Right atrium auricular region (tissue), 2 donors: ENCODE measurements at places on chromosomes 13 and 19. TPM values are rescaled to one million over a fixed set of nuclear protein-coding genes. Genes with fewer than 3 reads are reported as not detected.

Gene LAIR1
- total RNA-seq = 4.2 TPM

Gene DLEU7
- not detected for total RNA-seq

Gene TLE2
- 101 TPM for total RNA-seq

Gene ATXN8OS
- total RNA-seq = not detected

Gene KCNJ14
- 0.26 TPM for total RNA-seq

Gene ACER1
- not detected for total RNA-seq

Gene IER2
- 35.4 TPM for total RNA-seq

Gene ZNF729
- total RNA-seq = not detected

DNA sequence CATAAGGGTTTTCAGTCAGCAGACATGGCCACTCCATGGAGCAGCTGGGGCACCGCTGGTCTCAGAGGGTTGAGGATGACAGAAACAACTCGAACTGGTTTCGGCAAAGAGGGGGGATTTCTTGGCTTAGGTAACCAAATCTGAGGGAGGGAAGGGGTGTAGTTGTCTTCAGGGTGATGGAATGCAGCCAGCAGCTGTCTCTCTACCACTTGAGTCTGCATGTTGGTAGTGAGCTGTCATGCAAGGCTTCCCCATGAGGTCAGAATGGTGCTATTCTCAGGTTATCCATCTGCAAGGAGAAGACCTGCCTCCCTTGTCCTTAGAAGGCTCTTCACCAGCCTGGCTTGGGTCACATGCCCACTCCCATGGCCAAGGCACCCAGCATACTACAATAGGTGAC lies 55.6 kb upstream of the PEG3 start:
- no peaks in the 10 kb centered on the region for H3K4me1 ChIP-seq
- no peak overlapping the region for H3K27ac ChIP-seq
- no peaks in the 10 kb centered on the region for H3K36me3 ChIP-seq
- no peak overlapping the region for H3K4me3 ChIP-seq
- no peak for DNase-seq

DNA sequence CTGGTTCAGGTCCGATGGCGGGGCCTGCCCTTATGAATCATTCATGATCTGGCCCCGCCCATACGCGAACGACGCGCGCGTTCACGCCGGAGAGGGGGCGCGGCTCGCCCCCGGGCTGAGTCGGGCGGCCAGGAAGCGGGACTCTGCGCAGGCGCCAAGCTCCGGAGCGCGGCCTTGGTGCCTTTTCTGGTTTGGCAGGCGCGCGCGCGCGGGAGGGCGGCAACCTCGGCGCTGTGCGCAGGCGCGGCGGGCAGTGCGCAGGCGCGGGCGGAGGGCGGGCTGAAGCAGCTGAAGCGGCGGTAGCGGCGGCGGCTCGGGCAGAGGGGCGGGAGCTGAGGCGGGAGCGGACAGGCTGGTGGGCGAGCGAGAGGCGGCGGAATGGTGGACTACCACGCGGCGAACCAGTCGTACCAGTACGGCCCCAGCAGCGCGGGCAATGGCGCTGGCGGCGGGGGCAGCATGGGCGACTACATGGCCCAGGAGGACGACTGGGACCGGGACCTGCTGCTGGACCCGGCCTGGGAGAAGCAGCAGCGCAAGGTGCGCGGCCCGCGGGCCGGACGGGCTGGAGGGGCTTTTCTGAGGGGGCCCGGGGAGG lies at the start of gene ACTN4:
TSS of gene ACTN4 (plus strand) at position 282 of the 598 bp plus-strand sequence. CDS start at position 379, 97 bp downstream.
- H3K4me3 ChIP-seq = peak within 1 kb of the TSS; percentile 99
- no peaks in the 10 kb centered on the region for H3K27me3 ChIP-seq
- H3K4me1 ChIP-seq = peaks cover 39% of the 10 kb centered on the region
- DNase-seq = peak; percentile 99

GRCh38 chr13:48682436-48682835 lies 28.7 kb downstream of the CYSLTR2 start:
- H3K4me1 ChIP-seq = no peaks in the 10 kb centered on the region
- no peak overlapping the region for H3K27ac ChIP-seq
- no peaks in the 10 kb centered on the region for H3K27me3 ChIP-seq
- DNase-seq = no peak
- no peaks in the 10 kb centered on the region for H3K36me3 ChIP-seq

- no peaks in the 10 kb centered on the region for H3K4me1 ChIP-seq
- no peak for DNase-seq
- no peaks in the 10 kb centered on the region for H3K27me3 ChIP-seq
- H3K36me3 ChIP-seq = no peaks in the 10 kb centered on the region
These were observed 6.8 kb upstream of the ZNF229 start for GRCh38 chr19:44455100-44455499.

DNA sequence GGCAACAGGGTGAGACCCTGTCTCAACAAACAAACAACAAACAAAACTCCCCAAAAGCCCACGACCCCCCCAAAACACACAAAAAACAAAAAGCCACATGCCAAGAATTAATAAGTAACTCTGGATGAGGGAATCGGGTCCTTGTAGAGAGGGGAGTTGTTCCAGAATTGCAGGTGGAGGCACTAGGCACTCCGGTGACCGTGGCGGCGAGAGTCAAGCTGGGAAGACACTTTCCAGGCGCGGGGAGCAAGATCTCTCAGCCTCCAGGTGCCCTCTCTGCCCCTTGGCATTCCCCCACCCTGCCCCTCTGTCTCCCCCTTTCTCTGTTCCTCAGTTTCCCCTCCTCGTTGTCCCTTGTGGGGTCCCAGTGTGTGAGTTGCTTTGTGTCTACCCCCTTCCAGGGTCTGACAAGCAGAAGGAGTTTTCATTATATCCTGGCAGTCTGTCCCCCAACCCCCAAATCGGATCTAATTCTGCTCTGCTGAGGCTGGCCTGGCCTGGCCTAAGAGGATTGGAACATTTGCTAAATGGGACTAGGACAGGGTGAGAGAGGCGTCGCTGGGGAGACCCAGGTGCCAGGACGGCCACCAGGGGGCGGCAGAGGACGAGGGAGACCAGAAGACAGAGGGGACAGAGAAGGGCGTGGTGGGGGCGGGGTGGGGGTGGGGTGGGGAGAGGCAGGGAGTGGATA lies 8.3 kb upstream of the CRX start:
- H3K27ac ChIP-seq = no peak overlapping the region
- H3K4me3 ChIP-seq = no peak overlapping the region
- H3K4me1 ChIP-seq = no peaks in the 10 kb centered on the region
- H3K27me3 ChIP-seq = no peaks in the 10 kb centered on the region

GRCh38 chr19:4019578-4019977 lies 12.0 kb downstream of the PIAS4 start:
- no peak for DNase-seq
- H3K4me3 ChIP-seq = no peak overlapping the region
- H3K27ac ChIP-seq = no peak overlapping the region
- no peaks in the 10 kb centered on the region for H3K4me1 ChIP-seq

- H3K4me3 ChIP-seq = no peak overlapping the region
- H3K4me1 ChIP-seq = peaks cover 44% of the 10 kb centered on the region
- H3K27me3 ChIP-seq = no peaks in the 10 kb centered on the region
- no peak overlapping the region for H3K27ac ChIP-seq
- no peaks in the 10 kb centered on the region for H3K36me3 ChIP-seq
These were observed 91.6 kb downstream of the MBNL2 start for GRCh38 chr13:97313551-97314260.

GRCh38 chr19:29673451-29674371 lies 8.4 kb downstream of the PLEKHF1 start:
- no peak overlapping the region for H3K4me3 ChIP-seq
- no peaks in the 10 kb centered on the region for H3K27me3 ChIP-seq
- peak overlapping the region; percentile 94 for H3K27ac ChIP-seq
- H3K4me1 ChIP-seq = peaks cover 90% of the 10 kb centered on the region
- H3K36me3 ChIP-seq = peaks cover 45% of the 10 kb centered on the region
- no peak for DNase-seq

DNA sequence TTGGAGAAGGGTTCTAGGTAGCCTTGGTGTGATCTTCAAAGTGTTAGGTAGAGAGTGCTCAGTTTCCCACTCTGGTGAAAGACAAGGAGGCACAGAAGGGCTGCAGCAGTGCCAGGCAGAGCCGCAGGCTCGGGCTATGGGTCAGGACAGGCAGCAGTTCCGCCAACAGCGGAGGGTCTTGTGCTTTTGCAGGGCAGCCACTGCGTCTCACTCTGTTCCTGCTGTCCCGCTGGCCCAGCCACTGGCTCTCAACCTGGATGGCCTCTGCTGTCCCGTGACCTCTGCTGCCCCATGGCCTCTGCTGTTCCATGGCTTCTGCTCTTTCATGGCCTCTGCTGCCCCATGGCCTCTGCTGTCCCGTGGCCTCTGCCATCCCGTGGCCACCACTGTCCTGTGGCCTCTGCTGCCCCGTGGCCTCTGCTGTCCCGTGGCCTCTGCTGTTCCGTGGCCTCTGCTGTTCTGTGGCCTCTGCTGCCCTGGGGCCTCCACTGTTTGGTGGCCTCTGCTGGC lies 175.7 kb downstream of the URI1 start:
- H3K27me3 ChIP-seq = no peaks in the 10 kb centered on the region
- H3K36me3 ChIP-seq = no peaks in the 10 kb centered on the region
- no peak for DNase-seq
- no peak overlapping the region for H3K27ac ChIP-seq
- no peak overlapping the region for H3K4me3 ChIP-seq
- no peaks in the 10 kb centered on the region for H3K4me1 ChIP-seq

GRCh38 chr13:104314926-104315535 lies 1248.8 kb upstream of the SLC10A2 start:
- no peak for DNase-seq
- no peak overlapping the region for H3K27ac ChIP-seq
- H3K4me3 ChIP-seq = no peak overlapping the region
- no peaks in the 10 kb centered on the region for H3K36me3 ChIP-seq
- no peaks in the 10 kb centered on the region for H3K27me3 ChIP-seq

DNA sequence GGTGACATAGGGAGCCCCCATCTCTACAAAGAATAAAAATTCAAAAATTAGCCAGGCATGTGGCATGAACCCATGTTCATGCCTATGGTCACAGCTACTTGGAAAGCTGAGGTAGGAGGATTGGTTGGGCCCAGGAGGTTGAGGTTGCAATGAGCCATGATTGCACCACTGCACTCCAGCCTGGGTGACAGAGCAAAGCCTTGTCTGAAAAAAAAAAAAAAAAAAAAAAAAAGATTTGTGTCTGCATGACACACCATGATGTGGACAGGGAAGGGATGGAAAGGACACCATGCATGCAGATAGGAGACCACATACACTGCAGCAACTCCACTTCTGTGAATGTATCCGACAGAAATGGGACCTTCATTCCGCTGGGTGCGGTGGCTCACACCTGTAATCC lies 34.0 kb upstream of the HOMER3 start:
- H3K4me1 ChIP-seq = peaks cover 21% of the 10 kb centered on the region
- no peak overlapping the region for H3K27ac ChIP-seq
- H3K4me3 ChIP-seq = no peak overlapping the region
- no peaks in the 10 kb centered on the region for H3K36me3 ChIP-seq
- DNase-seq = no peak

DNA sequence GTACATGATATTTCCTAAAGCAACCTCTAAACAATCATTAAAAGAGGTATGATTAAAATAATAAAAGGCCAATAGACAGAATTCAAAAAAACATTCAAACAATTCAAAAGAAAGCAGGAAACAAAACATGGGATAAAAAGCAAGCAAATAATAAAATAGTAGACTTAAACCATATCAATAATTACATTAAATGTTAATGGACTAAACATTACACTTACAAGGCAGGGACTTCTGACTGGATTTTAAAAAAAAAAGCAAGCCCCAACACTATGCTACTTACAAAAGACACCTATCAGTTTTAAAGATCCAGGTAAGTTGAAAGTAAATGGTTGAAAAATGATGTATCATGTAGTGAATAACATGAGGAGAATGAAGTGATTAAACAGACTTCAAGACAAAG lies 65.2 kb downstream of the KLF2 start:
- no peak for DNase-seq
- H3K27ac ChIP-seq = no peak overlapping the region
- H3K4me3 ChIP-seq = no peak overlapping the region
- H3K4me1 ChIP-seq = peaks cover 12% of the 10 kb centered on the region
- H3K36me3 ChIP-seq = peaks cover 66% of the 10 kb centered on the region

DNA sequence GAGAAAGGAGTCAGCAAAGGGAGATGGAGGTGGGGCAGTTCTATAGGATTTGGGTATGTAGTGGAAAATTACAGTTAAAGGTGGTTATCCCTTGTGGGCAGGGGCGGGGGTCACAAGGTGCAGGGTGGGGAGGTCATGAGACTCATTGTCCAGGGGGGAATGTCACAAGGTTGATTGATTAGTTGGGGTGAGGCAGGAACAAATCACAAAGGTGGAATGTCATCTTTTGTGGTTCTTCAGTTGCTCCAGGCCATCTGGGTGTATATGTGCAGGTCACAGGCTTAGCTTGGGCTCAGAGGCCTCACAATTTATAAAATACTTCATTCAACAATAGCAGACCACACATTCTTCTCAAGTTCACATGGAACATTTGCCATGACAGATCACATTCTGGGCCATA lies 109.6 kb downstream of the ATP11A start:
- H3K4me1 ChIP-seq = no peaks in the 10 kb centered on the region
- no peak overlapping the region for H3K4me3 ChIP-seq
- H3K27me3 ChIP-seq = no peaks in the 10 kb centered on the region
- no peak overlapping the region for H3K27ac ChIP-seq

DNA sequence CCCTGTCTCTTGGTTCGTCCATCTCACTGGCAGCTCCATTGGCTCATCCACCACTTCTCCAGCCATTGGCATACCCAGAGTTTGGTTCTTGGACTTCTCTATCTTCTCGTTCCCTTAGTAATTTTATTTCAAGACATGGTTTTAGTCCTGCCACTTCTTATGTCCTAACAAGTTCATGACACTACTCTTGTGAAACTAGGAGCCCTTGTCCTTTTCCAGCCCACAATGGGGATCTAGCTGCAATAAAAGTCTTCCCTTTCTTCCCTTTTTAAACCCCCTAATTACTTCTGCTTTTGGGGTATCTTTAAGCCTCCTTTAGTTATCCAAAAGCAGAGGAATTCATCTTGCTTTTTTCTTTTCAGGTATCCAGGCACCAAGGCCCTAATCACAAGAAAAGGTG lies 2.9 kb upstream of the RCBTB2 start:
- H3K36me3 ChIP-seq = no peaks in the 10 kb centered on the region
- no peak for DNase-seq
- H3K4me3 ChIP-seq = no peak overlapping the region

GRCh38 chr13:80083853-80084676 lies 256.9 kb downstream of the SPRY2 start:
- no peak for DNase-seq
- no peaks in the 10 kb centered on the region for H3K4me1 ChIP-seq
- peak overlapping the region; percentile 57 for H3K27ac ChIP-seq
- H3K4me3 ChIP-seq = no peak overlapping the region
- no peaks in the 10 kb centered on the region for H3K36me3 ChIP-seq
- no peaks in the 10 kb centered on the region for H3K27me3 ChIP-seq

GRCh38 chr19:56142087-56142787 lies 1.1 kb downstream of the ZNF444 start:
- H3K36me3 ChIP-seq = peaks cover 12% of the 10 kb centered on the region
- no peaks in the 10 kb centered on the region for H3K27me3 ChIP-seq
- peak overlapping the region; percentile 61 for H3K4me3 ChIP-seq
- H3K27ac ChIP-seq = peak overlapping the region; percentile 84
- peaks cover 26% of the 10 kb centered on the region for H3K4me1 ChIP-seq
- no peak for DNase-seq

GRCh38 chr19:35213663-35214632 lies 14.6 kb downstream of the FAM187B start:
- H3K4me3 ChIP-seq = no peak overlapping the region
- H3K27me3 ChIP-seq = no peaks in the 10 kb centered on the region
- peak; percentile 84 for DNase-seq
- H3K36me3 ChIP-seq = no peaks in the 10 kb centered on the region
